ENCODE measurements at places on chromosomes 6 and 20.

GRCh38 chr20:31505903-31506302 is 8.3 kb upstream of the HM13 start:
- no peak for DNase-seq

DNA sequence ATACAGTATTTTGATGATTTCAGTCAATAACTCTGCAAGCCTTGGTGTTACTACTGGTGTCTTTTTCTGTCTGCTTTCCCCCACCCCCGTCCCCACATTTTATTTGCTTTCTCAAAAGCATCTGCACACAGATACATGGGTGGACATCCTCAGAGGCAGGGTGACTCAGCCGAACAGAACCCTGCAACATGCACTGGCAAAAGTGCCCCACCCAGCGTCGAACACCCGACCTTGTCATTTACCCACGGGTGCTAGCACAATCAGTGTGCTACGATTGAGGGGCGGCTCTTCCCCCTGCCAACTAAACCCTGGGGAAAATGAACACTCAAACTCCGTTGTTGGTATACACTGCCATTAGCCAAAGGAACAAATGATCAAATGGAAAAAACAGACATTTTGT is 115.9 kb upstream of the NAA20 start:
- DNase-seq = no peak

DNA sequence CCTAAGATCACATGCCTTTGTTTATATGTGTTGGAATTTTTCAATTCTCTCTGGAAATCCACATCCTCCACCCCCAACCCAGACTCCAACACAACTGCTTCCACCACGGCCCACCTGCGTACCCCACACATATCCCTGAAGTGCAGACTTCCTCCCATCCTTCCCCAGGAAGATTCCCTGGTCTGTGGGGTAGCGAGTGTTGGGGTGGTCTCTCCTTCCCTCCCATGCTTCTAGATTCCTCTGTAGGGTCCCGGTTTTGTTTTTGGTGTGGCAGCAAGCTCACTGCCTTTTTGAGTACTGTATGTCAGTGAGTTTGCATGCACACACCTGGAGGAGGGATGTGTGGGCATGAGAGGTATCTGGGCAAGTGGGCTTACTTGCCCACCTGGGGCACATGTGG is 127.6 kb downstream of the MRPL14 start:
- DNase-seq = no peak

GRCh38 chr6:17472653-17473183 is 79.3 kb downstream of the CAP2 start:
- no peak for DNase-seq

- DNase-seq = no peak
These were observed 112.8 kb downstream of the ADTRP start for GRCh38 chr6:11665604-11666326.

- DNase-seq = no peak
These were observed 134.2 kb upstream of the LRFN2 start for GRCh38 chr6:40721271-40721952.

- DNase-seq = no peak
These were observed 26.0 kb upstream of the SYNJ2 start for GRCh38 chr6:157955675-157956074.

GRCh38 chr6:29796026-29796425 is 31.6 kb upstream of the HLA-G start:
- DNase-seq = no peak

GRCh38 chr6:147285087-147285855 is 81.1 kb downstream of the STXBP5 start:
- DNase-seq = no peak

- no peak for DNase-seq
These were observed 23.9 kb downstream of the C20orf203 start for GRCh38 chr20:32649697-32650400.

- DNase-seq = no peak
These were observed 43.5 kb downstream of the PERP start for GRCh38 chr6:138063726-138064125.

DNA sequence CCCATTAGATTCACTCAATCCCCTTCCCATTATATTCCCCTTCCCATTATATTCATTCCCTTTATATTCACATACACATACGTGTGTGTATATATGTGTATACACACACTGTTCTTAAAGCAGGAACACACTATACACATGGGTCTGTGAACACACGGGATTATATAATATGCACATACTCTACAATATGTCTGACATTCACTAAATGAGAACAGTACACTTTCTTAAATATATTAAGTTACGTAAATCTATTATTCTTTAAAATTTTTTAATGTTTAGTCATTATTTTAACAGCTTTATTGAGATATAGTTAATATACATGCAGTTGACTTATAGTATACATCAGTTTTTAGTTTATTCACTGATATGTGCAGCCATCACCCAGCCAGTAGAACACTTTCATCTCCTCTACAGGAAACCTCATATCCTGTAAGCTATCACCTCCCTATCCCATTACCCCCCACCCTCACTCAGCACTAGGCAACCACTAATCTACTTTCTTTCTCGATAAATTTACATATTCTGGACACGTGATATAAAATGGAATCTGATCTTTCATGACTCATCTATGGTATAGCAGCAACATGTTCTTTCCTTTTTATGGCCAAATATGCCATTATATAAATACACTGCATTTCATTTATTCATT is 13.9 kb upstream of the SUMO4 start:
- DNase-seq = no peak

DNA sequence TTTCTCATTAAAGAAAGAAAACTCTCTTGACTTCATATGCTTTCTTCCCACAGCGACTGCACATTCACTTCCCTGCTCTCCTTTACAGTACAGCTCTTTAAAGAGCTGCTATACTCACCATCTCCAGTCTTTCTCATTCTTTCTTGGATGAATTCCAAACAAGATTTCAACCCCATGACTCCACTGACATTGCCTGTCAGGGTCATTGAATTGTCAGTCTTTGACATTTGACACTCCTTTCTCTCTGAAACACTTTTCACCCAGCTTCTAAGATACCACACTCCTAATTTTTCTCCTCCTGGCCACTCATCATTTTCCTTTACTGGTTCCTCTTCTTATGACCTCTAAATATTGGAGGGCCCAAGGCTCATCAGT is 811 bp upstream of the ARMH2 start:
- DNase-seq = no peak

DNA sequence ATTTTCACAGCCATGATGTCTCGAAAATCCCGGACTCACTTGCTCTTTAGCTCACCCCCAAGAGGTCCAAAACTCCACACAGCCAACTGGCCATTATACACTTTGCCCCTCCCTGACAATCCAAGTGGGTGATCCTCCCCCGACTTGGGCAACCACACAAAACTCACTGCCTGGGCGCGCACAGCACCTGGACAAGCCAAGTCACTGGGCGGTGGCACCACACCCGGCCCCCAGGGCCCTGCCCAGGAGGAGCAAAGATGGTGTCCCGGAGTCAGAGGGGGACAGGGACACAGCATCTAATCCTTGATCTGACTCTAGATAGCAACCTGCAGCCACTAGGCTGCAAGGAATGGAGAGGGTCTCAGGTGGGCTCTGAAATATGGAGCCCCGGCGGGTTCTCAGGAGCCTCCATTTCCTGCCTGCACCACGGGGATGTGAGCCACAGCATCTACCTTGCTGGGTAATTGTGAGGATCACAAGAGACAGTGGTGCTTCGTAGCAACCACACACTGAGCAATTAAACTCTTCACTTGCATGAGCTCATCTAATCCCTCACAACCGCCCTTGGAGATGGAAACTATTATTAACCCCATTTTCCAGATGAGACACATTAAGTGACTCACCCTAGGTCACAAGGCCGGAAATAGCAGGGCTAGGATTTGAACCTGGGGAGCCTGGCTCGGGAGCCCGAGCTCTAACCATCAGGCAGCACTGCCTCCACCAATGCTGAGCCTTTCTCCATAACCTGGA is 66.6 kb downstream of the BMP7 start:
- DNase-seq = no peak

GRCh38 chr6:104322841-104323240 is 536.9 kb downstream of the HACE1 start:
- no peak for DNase-seq

DNA sequence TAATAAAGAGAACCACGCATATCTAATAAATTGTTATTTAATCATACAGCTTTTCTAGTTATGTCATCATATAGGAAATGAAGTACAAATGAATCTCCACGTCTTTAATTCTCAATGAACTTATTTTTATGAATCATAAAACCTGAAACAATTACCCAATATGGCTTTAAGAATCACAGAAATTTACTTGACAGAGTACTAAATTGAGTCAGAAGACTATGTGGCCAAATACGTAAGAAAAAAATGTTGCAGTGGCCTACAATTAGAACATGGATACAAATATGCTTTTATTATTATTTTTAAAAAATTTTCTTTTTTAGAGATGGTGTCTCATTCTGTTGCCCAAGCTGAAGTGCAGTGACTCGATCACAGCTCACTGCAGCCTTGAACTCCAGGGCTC is 584.7 kb upstream of the SLC35B3 start:
- no peak for DNase-seq

- DNase-seq = no peak
These were observed 15.6 kb downstream of the PDSS2 start for GRCh38 chr6:107443608-107444267.

Data from activated effector memory CD4-positive, alpha-beta T cell treated with Interleukin-2 at 50 U/mL for 16 hours (primary cell).